Osteoblast (primary cell): ENCODE measurements at places on chromosomes 11 and 22. TPM values are rescaled to one million over a fixed set of nuclear protein-coding genes. Genes with fewer than 3 reads are reported as not detected.

The OR5A1 gene
- total RNA-seq: not detected in 2 replicates

DNA sequence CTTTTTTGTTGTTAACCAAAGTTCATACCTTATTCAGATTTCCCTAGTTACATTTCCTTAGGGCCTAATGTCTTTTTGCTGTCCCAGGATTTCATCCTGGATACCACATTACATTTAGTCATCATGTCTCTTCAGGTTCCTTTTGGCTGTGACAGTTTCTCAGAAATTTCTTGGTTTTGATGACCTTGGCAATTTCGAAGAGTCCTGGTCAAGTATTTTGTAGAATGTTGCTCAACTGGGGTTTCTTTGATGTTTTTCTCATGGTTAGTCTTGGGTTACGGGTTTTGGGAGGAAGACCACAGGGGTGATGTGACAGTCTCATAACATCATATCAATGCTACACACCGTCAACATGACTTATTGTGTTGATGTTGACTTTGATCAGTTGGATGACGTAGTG is 39.8 kb upstream of the FDX1 start:
- no peak overlapping the region for H3K27ac ChIP-seq
- H3K36me3 ChIP-seq: no peaks in the 10 kb centered on the region
- no peaks in the 10 kb centered on the region for H3K27me3 ChIP-seq
- no peak overlapping the region for H3K4me3 ChIP-seq
- H3K4me1 ChIP-seq: no peaks in the 10 kb centered on the region

DNA sequence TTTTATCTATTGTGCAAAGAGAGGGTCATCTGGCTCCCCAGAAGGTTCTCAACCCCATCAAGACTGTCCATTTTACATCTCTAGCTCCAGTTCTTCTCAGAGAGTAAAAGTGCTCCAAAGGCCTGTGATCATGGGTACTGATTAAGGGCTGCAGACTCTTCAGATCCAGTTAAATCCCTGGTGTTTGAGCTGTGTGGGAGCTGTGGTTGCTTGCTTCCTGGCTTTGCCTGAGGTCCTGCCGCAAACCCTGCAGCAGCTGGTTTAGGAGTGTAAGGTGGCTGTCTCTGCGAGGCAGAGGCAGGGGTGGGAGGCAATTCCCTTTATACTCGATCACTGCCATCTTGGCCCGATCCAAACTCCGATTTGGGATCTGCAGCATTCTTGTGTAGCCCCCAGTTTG is 1.2 kb downstream of the MRPL17 start:
- peak overlapping the region; percentile 57 for H3K27ac ChIP-seq
- H3K4me3 ChIP-seq: peak overlapping the region; percentile 93
- peak; percentile 79 for DNase-seq
- peaks cover 16% of the 10 kb centered on the region for H3K36me3 ChIP-seq

GRCh38 chr22:28198692-28199091 is 279.6 kb upstream of the PITPNB start:
- H3K27me3 ChIP-seq: no peaks in the 10 kb centered on the region
- no peak overlapping the region for H3K4me3 ChIP-seq
- no peak overlapping the region for H3K27ac ChIP-seq

- peaks cover 92% of the 10 kb centered on the region for H3K36me3 ChIP-seq
- peaks cover 97% of the 10 kb centered on the region for H3K4me1 ChIP-seq
- H3K27ac ChIP-seq: peak overlapping the region; percentile 99
- no peak overlapping the region for H3K4me3 ChIP-seq
- DNase-seq: no peak
Observed at GRCh38 chr22:36335621-36336020, 52.1 kb downstream of the MYH9 start.

- H3K4me3 ChIP-seq: no peak overlapping the region
- DNase-seq: peak; percentile 75
- H3K27me3 ChIP-seq: no peaks in the 10 kb centered on the region
- H3K4me1 ChIP-seq: peaks cover 5% of the 10 kb centered on the region
- no peaks in the 10 kb centered on the region for H3K36me3 ChIP-seq
Observed at GRCh38 chr22:39129746-39130145, 22.7 kb downstream of the CBX7 start.
